Stimulated activated CD4-positive, alpha-beta T cell treated with anti-CD3 and anti-CD28 coated beads, Interleukin-12 subunit alpha, Interleukin-12 subunit beta, amount 100 ng/mL, for 4 hours (primary cell): ENCODE measurements at places on chromosomes 7 and 10.

DNA sequence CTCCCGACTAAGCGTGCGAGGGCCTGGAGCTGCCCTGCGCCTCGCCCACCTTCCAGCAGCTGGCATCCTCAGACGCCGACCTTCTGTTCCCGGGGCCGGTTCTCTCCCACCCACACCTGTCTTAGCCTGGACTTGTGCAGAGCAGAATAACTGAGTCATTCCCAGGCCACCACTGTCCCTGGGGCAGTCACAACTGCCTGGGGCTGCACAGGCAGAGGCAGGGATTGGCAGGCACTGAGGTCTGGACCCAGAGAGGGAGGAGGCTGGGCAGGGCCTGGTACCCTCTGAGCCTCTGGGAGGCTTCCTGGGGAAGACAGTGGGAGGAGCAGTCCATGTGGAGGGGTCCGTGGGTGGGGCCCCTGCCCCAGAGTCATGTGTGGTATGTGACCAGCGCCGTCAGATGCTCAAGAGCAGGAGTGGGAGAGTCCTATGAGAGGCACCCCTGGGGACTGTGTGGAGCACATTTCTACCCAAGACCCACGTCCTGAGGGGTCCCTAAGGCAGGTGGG is 74.3 kb downstream of the NKX6-2 start:
- no peak for DNase-seq

- no peak for DNase-seq
Measured at GRCh38 chr10:75839020-75839419, 407.6 kb downstream of the LRMDA start.

DNA sequence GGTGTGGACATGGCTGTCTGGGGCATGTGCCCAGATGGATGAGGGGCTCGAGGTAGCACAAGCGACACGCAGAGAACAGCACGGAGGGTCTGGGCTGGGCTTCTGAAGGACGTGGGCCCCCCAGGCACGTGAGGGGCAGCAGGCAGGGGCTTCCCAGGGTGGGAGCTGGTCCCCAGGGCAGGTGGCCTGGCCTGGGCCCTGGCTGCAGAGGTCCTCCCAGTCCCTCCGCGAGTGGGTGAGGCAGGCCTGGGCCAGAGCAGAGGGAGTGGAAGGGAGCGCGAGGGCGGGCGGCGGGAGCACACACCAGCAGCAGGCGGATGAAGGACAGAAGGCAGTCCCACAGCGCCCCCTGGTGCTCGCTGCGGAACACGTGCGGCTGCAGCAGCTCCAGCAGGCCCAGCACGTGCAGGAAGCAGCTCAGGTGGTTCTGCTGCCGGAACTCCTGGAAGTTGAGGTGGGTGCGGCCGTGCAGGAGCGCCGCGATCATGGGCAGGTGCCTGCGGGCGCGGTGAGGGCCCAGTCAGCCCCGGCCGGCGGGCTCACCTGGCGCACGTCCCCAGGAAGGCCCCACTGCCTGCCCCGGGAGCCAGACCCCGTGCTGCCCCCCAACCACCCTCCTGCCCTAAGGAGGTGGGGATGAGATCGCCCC is 14.7 kb upstream of the MICALL2 start:
- peak; percentile 88 for DNase-seq

DNA sequence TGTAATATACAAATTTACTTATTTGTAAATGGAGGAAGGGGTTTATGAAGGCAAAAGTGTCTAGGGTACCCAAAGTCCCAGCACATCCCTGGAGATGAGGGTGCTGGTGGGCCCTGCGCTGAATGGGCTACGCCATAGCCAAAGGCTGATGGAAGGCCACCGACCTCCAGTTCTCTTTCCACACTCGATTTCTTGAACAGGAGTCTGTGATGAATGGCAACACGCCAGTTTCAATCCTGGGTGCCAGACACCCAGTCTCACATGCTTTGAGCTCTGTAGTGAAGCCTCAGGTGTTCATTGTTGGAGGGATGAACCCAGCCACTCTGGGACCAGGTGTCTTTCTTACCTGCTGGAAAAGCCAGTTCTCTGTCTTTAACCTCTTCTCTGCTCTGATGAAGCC is 752 bp downstream of the LRMDA start:
- DNase-seq, result no peak

- no peak for DNase-seq
Measured at GRCh38 chr7:121331574-121331973, 2.8 kb downstream of the WNT16 start.

GRCh38 chr10:31757386-31757791 is 171.2 kb downstream of the ARHGAP12 start:
- no peak for DNase-seq

DNA sequence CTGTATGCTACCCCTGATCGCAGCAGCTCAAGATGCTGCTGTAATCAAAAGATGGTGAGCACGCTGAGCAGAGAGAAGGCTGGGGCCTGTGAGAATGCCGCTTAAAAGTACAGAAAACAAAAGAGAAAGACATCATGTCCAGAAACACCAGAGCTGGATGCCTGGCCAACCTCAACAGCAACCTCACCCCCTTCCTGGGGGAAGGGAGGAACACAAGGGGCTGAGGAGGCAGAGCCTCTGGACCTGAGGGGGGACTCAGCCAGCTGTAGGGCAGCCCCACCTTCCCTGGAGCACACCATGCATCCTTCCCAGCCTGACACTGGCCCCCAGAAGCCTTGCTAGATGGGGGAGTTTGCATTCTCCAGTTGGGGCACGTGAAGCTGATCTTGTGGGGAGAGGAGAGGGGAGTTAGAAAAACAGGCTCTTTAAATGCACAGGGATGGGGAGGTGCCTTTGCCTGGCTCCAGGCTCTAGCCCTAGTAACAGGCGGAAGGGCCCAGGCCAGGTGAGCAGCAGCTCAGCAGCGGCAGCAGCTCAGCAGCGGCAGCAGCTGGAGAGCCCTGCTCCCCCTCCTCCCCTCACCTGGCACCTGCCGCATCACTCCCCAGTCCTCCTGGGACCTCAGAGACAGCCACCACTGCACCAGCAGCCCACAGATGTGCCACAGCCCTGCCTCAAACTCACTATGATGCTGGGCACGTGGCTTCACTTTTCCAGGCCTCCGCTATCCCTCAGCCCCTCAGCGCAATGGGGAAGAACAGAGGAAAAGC is 156.3 kb downstream of the NEURL1 start:
- DNase-seq, result no peak

DNA sequence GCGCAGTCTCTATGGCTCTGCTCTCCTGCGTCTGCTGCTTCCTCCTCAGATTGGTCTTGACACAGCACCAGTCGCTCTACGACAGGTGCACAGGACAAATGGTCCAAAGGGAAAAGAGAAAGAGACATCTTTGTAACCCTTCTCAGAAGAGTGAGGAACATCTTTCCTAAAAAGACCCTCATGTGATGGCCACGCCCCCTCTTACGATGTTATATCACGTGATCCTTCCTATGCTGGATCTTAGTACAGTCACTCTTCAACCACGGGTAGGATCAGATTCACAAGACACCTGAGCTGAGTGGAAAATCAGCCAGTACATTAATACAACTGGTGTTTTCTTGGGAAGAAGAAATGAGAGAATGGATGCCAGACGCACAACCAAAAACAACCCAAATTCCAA is 262.2 kb upstream of the CELF2 start:
- DNase-seq, result no peak
